ENCODE measurements at places on chromosomes 4 and X.

DNA sequence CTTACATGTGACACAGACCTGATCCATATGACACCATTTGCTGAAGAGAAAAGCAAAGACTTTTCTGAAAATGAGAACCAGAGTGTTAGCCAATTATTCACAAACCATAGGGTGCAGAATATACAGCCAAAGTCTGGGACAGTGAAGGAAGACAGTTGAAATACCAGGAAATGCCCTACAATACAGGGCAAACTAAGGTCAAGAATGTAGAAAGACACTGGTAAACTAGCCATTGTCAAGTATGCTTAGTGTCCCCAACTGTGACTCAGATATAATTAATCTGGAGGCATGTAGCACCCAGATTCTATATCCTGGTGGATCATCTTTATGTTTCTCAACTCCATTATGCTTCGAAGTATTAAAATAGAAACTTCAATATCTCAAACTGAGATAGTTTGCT lies 200.9 kb upstream of the FSTL5 start:
- DNase-seq, result no peak

DNA sequence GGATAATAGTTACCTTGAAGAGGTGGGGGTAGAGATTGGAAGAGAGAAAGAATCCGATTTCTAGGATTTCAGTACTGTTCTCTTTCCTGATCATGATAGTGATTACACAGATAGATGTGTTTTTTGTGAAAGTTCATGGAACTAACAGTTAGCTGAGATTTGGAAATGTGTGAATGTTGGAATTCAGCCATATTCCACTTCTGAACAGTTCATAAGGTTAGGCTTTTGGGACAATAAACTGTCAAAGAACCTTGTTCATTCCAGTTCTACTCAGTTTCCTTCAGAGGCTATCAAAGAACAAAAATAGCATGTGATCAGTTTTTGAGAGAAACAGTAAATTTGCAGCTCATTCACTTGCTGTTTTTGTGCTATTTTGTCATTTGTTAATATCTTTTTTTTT lies 43.6 kb downstream of the RUFY3 start:
- no peak for DNase-seq

- DNase-seq, result no peak
Measured at GRCh38 chrX:39985551-39985950, 112.2 kb downstream of the BCOR start.

DNA sequence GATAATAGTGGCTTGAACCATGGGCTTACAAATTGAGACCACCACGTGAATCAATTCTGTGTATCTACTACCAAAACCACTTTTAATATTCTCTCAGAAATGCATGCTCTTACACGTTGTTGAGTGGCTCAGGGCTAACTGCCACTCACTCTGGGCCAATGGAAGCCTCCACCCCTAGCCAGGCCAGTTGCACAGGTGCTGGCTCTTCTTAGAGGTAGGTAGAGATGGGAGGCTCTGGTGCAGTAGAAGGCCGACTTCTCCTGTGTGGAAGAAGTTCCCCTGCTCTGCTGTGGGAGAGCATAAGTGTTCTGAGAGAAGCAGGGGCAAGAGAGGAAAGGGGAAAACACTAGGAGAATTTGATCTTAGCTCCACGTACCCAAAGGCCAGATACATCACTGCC lies 25.0 kb upstream of the BBS12 start:
- DNase-seq, result no peak

DNA sequence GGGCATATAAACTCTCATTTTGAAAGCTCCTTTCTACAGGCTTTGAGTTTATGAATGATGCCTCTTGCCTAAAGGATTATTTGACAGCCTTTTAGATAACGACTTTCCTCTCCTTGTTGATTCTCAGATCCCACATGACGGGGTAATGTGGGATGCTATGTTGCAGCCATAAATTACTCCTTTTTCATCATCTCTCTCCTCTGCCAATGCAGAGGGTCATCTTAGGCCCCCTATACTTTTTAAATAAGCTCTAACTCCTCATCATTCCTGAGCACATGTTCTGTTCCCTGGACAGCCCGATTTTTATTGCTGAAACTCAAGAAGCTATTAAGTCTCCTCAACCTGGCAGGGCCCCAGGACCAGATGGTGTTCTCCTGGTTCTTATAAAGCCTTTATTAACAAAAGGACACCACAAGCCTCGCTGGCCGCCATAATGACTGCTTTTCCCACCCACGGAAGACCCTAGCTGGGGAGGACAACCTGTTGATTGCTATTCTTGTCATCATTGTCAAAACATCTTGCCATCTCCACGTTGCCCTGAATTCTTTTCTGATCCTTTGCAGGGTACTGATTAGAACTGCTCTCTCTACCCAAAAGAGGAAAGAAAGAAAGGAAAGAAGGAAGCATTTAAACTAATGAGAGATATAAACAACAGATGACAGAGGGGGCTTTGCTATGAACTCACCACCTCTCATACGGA lies 150.7 kb downstream of the DHX15 start:
- no peak for DNase-seq

- DNase-seq, result no peak
Measured at GRCh38 chr4:98951710-98952109, 22.8 kb upstream of the EIF4E start.

GRCh38 chr4:112038861-112039260 lies 106.4 kb upstream of the FAM241A start:
- no peak for DNase-seq

DNA sequence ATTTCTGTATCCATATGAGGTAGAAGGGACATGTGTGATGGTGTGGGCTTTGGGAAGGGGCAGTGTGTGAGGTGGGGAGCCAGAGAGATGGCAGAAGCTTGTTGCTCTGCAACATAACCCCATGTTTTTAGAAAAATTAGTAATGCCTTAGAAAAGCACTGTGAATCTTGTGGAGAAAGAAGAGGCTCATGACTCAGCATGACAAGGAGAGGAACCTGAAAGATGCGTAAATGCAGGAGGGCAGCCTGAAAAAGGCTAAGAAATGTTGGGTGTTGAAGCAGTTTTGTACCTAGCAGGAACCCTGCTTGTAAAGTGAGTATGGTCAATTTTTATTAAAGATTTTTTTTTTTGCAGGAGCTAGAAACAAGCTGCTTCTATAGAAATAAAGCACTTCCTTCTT lies 59.8 kb downstream of the ARSJ start:
- no peak for DNase-seq

GRCh38 chrX:51697397-51697796 lies 12.9 kb upstream of the CENPVL1 start:
- DNase-seq, result no peak

DNA sequence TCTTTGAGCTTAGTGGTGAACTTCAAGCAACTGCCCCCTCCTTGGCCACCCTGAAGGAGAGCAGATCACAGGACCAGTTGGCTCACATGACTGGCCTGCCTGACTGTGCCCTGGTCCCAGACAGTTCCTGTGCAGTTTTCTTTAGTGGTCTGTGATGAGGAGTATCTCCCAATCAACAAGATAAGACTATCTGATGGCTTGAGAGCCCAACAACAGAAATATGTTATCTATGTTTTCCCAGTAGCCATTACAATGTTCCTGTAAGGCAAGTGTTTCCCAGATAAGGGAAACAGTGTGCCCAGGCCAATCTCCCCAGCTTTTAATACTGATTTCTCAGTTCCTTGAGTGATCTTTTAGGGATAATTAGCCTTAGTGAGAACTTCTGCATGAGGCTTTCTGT lies 14.2 kb upstream of the TIMM8A start:
- DNase-seq, result no peak

DNA sequence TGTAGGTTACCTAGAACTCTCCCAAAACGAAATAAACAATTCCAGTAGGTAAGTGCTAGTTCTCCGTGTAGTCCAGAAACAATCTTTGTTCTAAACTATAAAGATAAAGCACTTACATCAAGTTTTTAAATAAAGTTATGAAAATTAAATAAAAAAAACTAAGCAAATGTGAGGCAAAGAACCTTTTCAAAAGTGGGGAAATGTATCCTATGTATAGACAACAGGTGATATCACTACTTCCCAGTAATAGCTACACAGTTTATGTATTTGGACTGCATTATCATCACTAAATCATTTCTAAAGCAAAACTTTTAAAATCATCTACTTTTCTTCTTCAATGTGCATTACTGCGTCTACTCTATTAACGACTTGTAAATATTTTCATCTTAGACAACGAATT lies 2.0 kb downstream of the YTHDC1 start:
- DNase-seq, result no peak

GRCh38 chr4:163738521-163738920 lies 244.0 kb downstream of the TMA16 start:
- DNase-seq, result no peak

DNA sequence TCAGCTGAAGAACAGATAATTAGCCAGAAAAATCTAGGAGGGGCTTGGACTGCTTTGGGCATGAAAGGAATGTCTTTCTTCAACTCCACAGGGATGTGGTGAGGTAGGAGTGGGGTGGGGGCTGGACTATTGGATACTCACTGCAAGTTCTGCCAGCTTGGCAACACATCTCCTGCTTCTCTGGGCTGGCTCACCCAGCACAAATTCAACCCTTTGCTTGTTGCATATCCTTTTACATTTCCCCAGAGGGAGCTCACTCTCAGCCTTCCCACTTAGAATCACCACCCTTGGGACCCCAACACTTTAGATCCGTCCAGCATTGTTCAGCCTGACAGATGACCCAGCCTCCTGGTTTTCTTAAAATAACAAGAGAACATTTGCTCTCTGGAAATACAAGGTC lies 120.6 kb downstream of the KDR start:
- no peak for DNase-seq

DNA sequence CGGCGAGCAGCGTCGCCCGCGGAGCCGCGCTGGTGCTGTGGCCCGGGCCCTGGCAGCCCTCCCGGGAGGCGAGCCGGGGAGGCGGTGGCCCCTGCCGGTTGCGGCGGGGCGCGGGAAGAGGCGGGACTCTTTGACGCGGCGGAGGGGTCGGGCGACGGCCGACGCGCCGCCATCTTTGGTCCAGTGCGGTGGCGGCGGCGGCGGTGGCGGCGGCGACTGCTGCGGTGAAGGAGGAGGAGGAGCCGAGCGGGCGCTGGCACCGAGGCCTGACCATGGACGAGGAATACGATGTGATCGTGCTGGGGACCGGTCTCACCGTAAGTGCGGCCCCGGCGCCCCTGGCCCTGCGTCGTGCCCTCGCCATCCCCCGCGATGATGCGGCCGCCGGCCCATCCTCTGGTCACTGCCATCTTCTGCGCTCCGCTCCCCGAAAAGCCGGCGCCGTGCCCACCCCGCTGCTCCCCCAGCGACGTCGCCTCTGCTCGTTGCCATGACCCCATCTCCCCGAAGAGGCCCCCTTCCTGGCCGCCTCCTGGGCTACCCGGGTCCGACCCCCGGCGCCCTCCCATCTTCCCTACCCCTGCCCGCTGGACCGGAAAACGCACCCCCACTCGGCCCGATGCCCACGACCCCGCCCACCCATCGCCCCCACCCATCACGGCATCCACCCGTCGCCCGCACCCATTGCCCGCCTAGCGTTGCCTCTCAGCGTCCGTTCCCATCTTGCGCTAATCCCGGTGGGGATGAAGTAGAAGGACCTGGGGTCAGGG lies at the start of gene GDI1:
Gene GDI1, plus strand, starts transcription at position 172 of the 770 bp plus-strand sequence. Its CDS starts 101 bp downstream, at position 273.
- DNase-seq, result no peak

- DNase-seq, result no peak
Measured at GRCh38 chrX:17527135-17527701, 152.2 kb downstream of the NHS start.

DNA sequence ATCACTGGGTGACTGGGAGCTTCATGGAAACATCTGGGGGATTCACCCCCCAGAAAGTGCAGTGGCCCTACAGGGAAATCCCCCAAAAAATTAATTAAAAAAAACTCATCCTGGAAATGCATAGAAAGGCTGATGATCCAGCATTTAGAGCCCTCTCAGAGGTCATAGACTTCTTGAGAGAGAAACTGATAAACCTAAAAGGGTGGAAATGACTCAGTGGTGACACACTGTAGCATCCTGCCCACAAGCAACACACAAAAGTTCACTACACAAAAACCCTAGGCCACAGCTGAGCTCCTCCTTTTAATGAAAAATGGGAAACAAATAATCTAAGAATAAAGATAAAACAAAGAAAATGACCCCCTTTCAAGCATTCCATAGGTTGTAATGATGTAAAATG lies 911.5 kb downstream of the GLUD2 start:
- DNase-seq, result no peak

DNA sequence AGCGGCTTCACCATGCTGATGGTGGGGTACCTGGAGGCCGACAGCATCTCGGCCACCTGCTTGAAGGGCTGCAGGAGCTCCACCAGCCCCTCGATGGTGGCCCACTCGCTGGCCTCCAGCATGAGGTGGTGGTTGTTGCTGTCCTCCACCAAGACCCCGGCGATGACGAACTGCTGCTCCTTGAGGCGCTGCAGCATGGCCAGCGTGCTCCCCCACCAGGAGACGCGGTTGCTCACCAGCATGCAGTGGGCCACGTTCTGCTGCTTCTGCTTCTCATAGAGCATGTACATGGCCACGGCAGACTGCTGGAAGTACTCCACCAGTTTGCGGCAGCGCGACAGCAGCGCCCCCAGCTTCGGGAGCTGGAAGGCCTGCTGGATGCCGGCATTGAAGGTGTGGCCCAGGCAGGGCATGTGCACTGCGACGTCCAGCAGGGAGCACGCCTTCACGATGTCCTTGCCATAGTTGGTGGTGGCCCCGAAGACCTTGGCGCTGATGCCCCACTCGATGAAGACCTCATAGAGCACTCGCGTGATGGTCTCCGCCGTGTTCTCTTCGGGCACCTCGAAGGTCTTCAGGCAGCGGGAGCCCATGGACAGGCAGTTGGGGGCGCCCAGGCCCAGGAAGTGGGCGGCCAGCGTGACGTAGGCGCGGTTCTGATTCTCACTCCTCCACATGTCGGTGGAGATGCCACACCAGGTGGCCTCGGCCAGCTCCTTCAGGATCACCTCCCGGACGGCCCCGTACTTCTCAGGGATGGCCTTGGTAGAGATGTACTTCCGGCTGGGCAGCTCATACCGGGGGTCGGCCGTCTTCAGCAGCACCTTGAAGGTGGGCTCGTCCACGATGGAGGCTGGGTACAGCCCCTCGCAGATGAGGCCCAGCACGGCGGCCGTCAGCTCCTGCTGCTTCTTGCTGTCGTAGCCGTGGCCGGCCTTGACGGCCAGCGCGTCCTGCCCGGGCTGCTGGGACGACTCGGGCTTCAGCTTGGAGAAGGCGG lies 11.0 kb downstream of the DHRSX start:
- DNase-seq, result no peak

DNA sequence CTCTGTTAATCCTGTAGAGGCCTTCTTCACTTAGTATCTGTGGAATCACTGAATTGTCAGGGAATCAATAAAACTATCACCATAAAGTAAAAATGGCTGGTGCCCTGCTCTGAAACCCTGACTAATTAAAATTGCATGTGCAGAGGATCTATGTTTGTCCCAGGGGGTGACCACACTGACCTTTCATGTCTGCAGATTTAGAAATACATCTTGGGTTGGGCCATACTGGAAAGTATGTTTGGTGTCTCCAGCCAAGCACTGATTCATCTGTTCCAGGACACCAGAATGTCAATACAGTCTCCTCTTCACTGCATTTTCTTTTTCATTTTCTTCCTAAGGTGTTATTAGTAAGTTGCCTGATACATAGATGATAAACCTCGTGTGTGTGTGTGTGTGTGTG lies 490.9 kb upstream of the INTU start:
- no peak for DNase-seq

DNA sequence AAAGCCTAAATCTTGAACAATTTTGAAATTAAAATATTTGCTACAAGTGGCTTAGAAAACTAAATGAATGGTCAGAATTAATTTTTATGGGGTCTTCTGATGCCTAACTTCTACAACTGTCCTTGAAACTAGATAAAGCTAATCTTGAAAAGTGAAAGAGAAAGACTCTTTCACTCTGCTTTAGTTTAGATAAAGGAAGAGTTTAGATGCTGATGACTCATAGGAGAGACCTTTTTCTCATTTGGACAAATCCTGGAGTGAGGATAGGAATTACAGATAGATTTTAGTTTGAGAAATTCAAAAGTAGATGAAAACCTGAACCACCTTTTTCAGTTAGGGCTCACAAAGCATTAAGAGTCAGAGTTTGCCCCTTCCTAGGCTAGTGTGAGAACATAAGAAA lies 342.3 kb upstream of the GRID2 start:
- no peak for DNase-seq

All from stimulated activated CD4-positive, alpha-beta T cell treated with anti-CD3 and anti-CD28 coated beads, Interleukin-15, amount 100 ng/mL, for 48 hours (primary cell).